ENCODE measurements at places on chromosomes 6 and 20.

- DNase-seq = no peak
Measured at GRCh38 chr6:25660512-25660911, 8.5 kb downstream of the SCGN start.

- peak; percentile 39 for DNase-seq
Measured at GRCh38 chr6:2899596-2899995, 3.5 kb downstream of the SERPINB9 start.

DNA sequence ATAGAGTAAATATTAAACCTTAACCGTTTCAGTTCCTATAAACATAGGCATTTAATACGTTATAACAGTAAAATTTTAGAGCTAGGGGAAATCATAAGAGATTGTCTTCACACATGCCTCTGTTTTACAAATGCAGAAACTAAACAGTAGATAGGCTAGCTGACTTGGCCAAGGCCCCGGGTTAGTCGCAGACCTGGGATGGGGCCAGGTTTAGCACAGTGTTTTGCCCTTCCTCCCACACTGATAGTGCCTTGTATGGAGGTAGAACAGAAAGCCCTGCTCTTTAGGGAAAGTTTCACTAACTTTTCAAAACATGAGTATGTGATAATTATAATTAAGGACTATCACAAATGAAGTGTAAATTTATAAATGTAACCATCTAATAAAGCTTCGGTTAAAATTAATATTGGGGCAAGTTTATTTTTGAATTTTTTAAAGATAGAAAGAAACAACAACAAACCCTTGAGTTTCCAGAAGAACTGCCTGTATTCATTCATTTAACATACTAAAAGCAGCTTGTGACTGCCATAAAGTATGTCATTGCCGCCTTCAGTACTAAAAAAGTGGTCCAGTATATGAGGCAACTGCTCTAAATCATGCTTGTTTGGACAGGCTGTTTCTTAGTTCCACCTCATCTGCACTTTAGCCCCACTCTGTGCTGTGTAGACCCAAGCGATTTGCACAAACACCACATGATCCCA is 62.5 kb upstream of the LOC128125822 start:
- DNase-seq = no peak

DNA sequence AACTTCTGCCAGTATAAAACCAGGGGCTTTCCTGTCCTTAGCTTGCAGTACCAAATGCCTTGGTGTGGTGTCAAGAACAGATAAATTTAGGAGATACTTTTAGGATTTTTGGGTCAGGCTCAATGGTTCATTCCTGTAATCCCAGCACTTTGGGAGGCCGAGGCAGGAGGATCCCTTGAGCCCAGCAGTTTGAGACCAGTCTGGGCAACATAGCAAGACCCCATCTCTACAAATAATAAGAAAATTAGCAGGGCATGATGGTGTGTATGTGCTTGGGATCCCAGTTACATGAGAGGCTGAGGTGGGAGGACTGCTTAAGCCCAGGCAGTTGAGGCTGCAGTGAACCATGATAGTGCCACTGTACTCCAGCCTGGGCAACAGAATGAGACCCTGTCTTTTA is 3.2 kb upstream of the ZBTB12 start:
- DNase-seq = no peak

- no peak for DNase-seq
Measured at GRCh38 chr6:42599558-42599957, 35.7 kb downstream of the UBR2 start.

GRCh38 chr6:30006170-30007131 is 54.6 kb upstream of the POLR1H start:
- DNase-seq = no peak

- DNase-seq = no peak
Measured at GRCh38 chr6:144777249-144777648, 492.1 kb downstream of the UTRN start.

- no peak for DNase-seq
Measured at GRCh38 chr6:127518191-127518709, 885 bp downstream of the MTCL3 start.

DNA sequence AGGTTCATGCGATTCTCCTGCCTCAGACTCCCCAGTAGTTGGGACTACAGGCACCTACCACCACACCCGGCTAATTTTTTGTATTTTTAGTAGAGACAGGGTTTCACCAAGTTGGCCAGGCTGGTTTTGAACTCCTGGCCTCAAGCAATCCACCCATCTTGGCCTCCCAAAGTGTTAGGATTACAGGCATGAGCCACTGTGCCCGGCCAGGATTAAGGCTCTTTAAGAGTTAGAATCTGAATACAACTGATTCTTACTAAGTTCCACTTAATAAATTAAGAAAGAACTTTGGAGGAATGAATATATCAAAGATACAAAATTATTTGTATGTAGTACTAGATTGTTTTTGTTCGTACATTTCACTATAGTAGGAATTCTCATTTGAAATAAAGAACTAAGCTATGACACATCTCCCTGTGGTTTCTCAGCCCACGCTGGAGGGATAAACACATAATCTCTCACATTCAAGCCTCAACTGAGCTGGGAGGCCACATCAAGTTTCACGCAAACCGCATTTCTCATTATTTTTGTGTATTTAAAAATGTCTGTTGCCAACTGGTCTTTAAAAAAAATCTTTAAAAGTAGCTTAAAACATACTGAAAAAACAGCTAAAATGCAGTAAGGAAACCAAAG is 34.2 kb downstream of the DTNBP1 start:
- DNase-seq = no peak

- no peak for DNase-seq
Measured at GRCh38 chr6:149433881-149434280, 33.8 kb downstream of the SUMO4 start.

GRCh38 chr20:31967830-31968249 is at the start of gene XKR7:
XKR7 (plus strand) TSS chr20:31968151; CDS start chr20:31968176, 25 bp downstream.
- DNase-seq = no peak

GRCh38 chr6:3337521-3338350 is 79.0 kb downstream of the PSMG4 start:
- DNase-seq = no peak

DNA sequence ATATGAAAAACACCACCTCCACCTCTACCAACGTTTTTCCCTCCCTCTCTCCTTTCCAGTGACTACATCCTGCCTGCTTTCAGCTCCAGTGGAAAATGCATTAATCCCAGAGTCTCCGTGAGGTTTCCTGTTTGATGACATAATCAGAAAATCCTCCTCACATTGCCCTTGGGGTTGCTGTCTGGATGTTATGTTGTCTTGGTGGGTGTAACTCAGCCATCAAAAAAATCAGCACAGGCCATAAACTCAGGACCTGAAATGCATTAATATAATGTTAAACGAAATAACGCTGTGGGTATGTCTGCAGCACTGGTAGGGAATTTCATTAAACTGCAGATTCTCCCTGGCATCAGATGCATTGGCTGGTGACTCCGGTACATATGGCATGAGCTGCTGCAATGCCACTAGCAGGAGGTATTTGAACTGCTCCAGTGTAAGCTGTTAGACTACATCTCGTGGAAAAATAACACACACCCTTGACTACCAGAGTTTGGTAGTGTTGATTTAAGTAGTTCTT is 297.8 kb downstream of the PRL start:
- no peak for DNase-seq

DNA sequence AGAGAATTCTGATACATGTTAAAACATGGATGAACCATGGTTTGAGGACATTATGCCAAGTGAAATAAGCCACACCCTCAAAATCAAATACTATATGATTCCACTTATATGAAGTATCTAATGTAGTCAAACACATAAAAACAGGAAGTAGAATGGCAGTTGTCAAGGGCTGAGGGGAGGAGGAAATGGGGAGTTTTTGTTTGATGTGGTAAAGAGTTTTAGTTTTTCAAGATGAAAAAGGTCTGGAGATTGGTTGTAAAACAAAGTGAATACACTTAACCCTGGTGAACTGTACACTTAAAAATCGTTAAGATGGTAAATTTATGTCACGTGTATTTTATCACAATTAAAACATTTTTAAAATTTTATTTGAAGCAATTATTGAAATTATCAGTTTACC is 127.4 kb upstream of the GRIK2 start:
- no peak for DNase-seq

GRCh38 chr6:143775336-143775735 is 67.8 kb upstream of the LTV1 start:
- no peak for DNase-seq

DNA sequence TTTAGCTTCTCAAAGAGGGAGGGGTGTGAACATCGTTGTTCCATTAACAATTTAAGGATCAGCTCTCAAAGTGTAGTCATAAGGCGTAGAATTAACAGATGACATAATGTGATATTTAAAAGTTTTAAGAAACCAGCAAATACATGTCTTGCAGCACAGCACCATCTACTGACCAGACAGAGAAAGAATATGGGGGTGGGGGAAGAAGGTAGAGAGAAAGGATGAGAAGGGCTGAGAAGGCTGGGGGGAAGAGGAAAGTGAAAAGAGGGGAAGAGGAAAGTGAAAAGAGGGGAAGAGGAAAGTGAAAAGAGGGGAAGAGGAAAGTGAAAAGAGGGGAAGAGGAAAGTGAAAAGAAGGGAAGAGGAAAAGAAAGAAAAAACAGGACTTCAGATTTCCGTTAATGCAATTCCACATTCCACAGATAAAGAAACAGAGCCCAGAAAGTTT is 80.9 kb downstream of the HAO1 start:
- no peak for DNase-seq

- no peak for DNase-seq
Measured at GRCh38 chr6:143022587-143022986, 38.1 kb upstream of the AIG1 start.

- DNase-seq = no peak
Measured at GRCh38 chr20:23116311-23117089, 30.4 kb upstream of the CD93 start.

DNA sequence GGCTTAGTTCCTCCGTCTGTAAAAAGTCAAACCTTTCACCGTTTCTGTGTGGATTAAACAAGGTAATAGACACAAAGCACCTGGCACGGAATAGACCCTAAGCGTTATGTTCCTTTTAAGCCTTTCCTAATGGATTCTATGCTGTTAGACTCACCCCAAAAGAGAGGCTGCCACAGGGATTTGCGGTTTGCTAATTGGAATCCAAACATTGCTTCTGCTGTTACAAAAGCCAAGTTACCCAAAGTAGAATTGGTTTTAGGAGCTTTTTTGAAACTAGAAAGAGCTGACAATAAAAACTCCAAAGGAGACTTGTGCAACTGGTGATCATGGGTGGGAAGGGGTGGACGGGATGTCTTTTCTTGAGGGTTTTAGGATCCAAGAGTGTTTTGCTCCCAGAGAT is 178.0 kb downstream of the BMP7 start:
- DNase-seq = no peak

DNA sequence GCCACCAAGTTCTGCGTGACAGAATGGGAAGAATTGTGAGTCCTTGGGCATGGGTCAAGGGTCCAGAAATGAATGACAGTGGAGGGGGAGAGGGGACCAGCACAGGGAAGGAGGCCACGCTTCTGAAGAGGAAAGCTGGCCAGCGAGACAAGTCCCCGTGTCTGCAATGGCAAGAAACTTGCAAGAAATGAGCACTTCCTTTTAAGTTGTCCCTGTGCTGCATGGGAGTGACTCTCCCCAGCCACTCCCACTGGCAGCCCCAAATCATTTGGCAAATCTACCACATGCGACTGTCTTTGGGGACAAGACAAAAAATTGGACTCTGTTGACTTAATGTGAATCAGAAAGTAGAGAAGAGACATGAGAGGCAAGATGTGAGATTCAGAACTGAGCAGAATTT is 242.2 kb upstream of the RREB1 start:
- DNase-seq = no peak

GRCh38 chr6:122652431-122652830 is 42.2 kb downstream of the PKIB start:
- DNase-seq = no peak

GRCh38 chr6:136767570-136768309 is 24.5 kb downstream of the MAP3K5 start:
- DNase-seq = no peak

GRCh38 chr6:43710576-43710975 is 23.0 kb upstream of the MRPS18A start:
- no peak for DNase-seq

DNA sequence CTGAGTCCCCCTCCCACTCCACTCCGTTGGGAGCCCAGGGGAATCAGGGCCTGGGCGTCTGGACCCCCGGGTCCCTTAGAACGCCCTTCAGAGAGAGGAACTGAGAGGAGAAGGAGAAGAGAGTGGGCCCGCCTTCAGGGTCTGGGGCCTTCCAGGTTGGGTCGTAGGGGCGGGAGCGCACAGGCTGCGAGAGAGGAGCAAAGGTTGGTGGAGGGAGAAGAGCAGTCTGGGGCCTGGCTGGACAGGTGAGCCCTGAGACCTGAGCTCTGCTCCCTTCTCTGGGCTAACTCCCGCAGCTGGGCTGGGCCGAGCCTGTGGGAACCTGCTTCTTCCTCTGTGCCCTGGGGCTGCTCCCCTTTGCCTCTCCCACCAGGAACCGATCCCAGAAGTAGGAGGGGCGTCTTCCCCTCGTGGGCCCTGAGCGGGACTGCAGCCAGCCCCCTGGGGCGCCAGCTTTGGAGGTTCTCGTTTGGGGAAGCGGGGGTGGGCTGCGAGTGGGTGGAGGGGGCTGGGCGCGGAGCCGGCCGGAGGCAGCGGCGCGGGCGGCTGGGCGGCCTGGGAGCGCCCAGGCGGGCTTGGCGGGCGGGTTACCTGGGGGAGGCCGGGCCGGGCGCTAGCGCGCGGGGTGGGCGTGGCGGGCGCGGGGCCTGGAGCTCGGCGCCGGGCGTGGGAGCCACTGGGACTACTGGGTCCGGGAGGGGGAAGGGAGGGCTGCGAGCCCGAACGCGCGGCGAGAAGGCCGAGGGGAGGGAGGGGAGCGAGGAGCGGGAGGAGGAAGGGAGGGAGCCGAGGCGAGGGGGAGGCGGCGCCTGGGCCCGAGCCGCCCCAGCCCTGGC is at the start of gene DDR1:
TSS of gene DDR1 (plus strand) at position 835 of the 836 bp plus-strand sequence. CDS start 4,211 bp downstream, outside the sequence.
- DNase-seq = peak; percentile 26

- no peak for DNase-seq
Measured at GRCh38 chr6:110173506-110174132, 5.9 kb downstream of the WASF1 start.

DNA sequence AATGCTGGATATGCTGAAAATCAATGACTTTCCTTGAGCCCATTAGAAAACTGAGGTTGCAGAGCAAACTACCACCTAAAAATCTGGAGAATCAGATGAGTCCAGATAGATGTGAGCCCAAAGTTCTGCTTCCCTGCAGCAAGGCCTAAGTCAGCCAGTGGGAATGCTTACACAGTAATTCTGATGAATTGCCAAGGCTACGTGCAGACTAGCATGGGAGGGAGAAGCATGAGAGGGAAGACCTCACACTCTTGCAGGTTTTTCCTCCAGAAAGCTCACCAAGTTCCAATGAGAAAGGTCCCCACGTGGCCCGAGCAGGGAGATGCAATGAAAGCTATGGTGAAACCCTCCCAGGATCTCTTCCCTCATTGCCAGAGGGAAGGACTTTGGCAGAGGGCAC is 104.8 kb upstream of the SIRPA start:
- no peak for DNase-seq

GRCh38 chr6:128370072-128370471 is 150.3 kb downstream of the PTPRK start:
- DNase-seq = no peak
